NCI-H1048 (cell line): ENCODE measurements at places on chromosomes 12 and 14.

- DNase-seq, result no peak
Measured at GRCh38 chr12:126776026-126776655, 1490.8 kb upstream of the TMEM132C start.

- DNase-seq, result no peak
Measured at GRCh38 chr12:52946334-52946733, 2.6 kb upstream of the KRT18 start.

DNA sequence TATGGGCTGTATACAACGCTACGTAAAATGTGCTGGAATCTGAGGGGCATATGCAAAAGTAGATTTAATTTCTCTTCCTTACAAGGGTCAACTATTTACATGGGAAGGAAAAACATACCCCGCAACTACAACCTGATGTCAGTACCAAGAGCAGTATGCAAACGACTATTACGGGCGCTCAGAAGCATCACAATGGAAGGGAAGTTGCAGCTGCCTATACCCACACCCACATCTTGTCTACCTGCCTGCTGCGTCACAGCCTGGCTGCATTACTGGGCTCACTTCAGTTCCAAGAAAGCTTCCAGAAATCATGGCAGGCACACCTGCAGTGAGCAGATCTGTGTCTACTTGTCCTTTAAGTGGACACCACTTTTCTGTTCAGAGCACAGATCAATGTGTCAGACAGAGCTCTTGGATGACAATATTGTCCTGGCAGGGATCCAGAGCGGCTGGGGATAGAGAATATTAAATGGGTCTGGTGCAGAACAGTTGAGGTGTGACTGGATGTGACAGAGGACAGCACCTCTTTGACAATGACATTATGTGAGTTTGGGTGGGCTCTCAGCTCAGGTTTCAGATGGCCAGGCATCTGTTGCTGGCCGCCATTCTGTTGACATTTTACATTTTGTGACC lies 41.5 kb upstream of the GNG2 start:
- no peak for DNase-seq

- DNase-seq, result no peak
Measured at GRCh38 chr12:2412305-2412643, 359.5 kb downstream of the CACNA1C start.

- DNase-seq, result no peak
Measured at GRCh38 chr14:61409782-61410181, 88.4 kb downstream of the PRKCH start.

GRCh38 chr12:3150931-3151835 lies 74.0 kb downstream of the TSPAN9 start:
- no peak for DNase-seq

DNA sequence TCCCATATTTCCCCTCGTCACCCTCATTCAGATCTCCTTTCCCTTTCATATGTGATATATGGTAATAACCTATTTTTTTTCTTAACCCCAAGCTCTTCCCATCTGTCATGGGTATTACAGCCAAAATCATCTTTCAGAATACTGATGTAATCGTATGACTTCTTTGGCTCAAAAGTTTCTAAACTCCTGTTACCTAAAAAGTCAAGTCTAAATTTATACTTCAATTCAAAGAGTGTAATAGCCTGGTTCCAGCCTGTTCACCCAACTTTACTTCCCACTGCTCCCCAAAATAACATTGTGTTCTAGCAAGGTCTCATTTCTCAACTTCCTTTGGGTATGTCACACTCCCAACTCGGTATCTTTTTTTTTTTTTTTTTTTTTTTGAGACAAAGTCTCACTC lies 48.5 kb downstream of the TBK1 start:
- DNase-seq, result no peak

DNA sequence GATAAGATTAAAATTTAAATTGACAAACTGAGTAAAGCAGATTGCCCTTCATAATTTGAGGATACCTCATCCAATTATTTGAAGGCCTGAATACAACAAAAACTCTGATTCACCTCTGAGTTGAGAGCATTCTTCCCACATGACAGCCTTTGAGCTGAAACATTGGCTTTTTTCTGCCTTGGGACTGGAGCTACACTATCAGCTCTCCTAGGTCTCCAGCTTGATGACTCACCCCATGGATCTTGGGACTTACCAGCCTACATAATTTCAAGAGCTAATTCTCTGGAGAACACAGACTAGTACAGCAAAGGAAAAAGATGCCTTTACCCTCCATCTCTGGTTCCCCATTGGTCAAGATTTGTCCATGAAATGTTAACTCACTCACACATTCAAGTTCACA lies 555.1 kb downstream of the FOXG1 start:
- no peak for DNase-seq

- DNase-seq, result no peak
Measured at GRCh38 chr12:63308671-63309070, 157.7 kb upstream of the AVPR1A start.

- DNase-seq, result no peak
Measured at GRCh38 chr14:89160437-89160836, 256.6 kb downstream of the FOXN3 start.

GRCh38 chr12:111686574-111687105 lies 787 bp downstream of the ACAD10 start:
- no peak for DNase-seq

DNA sequence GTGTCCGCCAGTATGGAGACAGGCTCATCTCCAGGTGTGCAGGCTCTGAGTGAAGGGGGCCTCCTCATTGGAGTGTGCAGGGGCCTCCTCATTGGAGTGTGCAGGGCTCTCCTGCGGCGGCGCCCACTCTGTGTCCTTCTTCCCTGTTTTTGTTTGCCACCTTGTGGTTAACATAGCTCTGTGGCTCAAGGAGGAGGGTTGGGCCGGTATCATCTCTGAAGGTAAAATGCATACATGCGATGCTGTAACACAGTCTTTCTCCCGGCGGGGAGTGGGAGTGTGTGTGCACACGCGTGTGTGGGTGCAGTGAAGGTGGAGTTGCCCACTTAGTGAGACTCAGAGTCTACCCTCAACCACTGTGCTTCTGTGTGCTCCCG lies 429.4 kb downstream of the ZFP36L1 start:
- DNase-seq, result no peak

DNA sequence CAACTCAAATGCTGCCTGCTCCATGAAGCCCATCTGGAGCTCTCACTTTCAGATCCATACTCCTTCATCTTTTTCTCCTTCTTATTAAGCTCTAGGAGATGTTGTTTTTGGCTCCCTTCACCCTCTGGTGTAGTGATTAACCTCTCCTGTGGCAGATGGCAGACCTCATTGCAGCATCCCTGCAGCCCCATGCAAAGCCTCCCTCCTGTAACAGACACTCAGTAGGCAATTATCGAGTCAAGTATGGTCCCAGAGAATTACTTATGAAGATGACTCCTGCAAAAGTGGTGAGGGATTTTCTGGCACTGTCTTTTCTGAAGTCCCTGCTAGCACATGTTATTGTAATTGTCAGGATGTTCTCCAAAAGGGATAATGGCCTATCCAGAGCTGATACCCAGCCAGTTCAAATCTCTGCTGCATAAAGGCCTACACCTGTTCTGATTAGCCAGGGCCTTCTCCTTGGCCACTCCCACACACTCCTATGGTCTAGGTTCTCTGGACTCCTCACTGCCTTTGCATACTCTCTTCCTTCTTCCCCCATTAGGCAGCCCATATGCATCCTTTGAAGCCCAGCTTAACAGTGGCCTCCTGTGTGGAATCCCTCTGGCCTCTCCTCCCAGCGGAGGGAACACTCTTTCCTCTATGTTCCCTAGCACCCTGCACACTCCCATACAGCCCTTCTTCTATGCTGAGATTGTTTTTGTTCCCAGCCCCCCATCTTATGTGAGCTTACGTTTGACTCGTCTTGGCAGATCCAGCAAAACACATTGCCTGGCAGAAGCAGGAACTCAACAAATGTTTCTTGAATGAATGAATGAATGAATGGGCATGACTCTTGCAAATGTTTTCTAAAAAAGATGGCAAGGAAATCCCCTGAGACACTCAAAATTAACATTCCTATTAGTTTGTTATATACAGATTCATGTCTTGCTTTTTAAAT lies 43.9 kb upstream of the MDM1 start:
- no peak for DNase-seq

- no peak for DNase-seq
Measured at GRCh38 chr12:20289520-20289919, 78.8 kb upstream of the PDE3A start.

DNA sequence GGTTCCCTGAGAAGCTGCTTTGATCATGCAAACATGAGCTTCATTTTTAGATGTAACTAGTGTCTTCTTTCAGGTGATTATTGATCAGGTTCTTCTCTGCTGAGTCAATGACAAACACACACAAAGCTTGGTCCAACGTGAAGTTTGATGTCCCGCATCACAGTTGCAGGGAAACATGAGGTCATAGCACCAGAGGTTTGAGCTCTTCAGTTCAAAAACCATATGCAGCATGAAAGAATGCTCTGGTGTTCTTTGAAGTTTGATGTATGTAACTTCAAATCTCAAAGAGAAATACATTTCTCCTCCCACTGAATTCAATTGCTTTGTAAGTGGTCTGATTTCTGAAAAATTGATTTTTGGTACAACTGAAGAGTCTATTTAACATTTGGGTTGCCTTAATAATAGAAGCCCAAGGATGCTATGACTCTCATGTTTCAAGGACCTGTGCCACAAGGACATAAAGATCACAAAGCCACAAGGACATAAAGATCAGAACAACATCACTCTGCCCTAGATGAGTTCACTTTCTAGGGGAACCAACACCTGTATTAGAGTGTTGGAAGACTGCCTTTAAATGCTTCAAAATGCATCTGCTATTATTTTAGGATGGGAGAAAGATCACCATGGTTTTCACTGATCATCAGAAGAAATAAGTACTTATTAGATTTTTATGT lies 31.1 kb upstream of the AMIGO2 start:
- no peak for DNase-seq

- DNase-seq, result no peak
Measured at GRCh38 chr12:27229367-27229766, 14.7 kb upstream of the STK38L start.
